Stimulated activated CD8-positive, alpha-beta memory T cell treated with anti-CD3 and anti-CD28 coated beads, Interleukin-15, amount 100 ng/mL, for 24 hours (primary cell): ENCODE measurements at places on chromosomes 2 and 18.

- DNase-seq = no peak
These were observed 21.1 kb downstream of the CASP10 start for GRCh38 chr2:201203916-201204654.

DNA sequence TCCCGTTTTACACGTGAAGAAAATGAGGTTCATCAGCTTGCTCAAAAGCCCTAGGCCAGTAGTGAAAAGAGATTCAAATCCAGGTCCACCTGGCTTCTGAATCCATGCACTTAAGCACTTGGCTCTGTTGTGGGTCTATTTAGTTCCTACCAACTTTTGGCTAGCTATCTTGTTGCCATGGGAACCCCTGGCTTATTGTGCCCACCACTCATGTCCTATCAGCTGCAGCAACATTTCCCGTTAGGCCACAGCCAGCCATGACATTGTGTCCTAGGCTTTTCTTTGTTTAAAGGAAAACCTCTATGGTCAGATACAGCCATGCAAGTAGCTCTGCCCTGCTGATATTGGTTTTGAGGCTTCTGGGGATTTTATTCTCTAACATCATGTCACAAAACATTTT lies 49.8 kb downstream of the PLEK start:
- no peak for DNase-seq

DNA sequence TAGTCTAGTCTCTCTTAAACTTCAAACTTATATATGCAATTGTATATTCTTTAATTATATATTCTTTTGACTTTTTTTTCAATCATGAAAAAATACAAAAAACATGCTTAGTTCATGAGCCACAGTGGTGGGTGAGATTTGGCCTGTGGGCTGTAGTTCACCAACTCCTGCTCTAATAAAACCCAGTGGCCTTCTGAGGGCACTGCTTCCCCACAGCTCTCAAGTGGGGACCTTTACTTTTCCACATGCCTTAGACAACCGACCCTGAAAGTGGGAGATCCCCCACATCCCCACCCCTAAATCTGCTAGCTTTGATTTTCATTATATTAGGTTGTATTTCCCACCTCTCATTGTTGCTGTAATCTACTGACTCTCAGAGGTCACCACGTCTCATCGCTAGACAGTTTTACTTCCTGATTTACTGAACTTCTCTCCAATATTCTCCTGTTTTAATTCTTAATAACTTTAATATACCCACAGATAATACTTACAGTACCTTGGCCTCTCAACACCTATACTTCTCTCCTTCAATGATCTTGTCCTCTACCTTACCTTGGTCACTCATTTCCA lies 57.3 kb downstream of the ROCK1 start:
- no peak for DNase-seq

GRCh38 chr18:59419386-59419785 lies 60.3 kb upstream of the LMAN1 start:
- DNase-seq = no peak
